ENCODE measurements at places on chromosomes 5 and 9.

GRCh38 chr5:10479154-10479721 lies 37.6 kb downstream of the ROPN1L start:
- DNase-seq = no peak

- DNase-seq = no peak
Observed at GRCh38 chr5:157734436-157734835, 3.2 kb downstream of the THG1L start.

- no peak for DNase-seq
Observed at GRCh38 chr5:160539431-160539830, 117.8 kb downstream of the PTTG1 start.

GRCh38 chr5:160520609-160521391 lies 99.1 kb downstream of the PTTG1 start:
- DNase-seq = no peak

GRCh38 chr5:135309391-135310327 lies 89.4 kb downstream of the MACROH2A1 start:
- no peak for DNase-seq

Measured in cerebellar nuclear complex (tissue), 1 donor.